H4 (cell line): ENCODE measurements at places on chromosomes 2 and 18. TPM values are rescaled to one million over a fixed set of nuclear protein-coding genes. Genes with fewer than 3 reads are reported as not detected.

DNA sequence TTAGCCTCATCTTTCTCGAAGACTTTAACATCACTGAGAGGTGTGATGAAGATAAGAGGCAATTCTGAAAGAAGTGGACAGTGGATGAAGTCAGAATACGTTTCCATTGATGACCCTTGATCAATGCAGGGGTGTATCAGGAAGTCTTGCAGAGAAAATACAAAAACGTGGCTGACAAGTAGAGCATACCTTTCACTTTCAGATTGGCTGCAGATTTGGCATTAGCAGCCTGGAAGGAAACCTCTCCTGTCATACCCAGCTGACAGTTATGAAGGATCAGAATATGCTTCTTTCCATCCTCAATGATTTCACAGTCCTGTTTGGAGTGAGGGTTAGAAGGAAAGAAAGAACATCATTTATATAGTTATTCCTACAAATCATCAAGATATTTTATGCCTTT lies 152.5 kb downstream of the PLEKHA3 start:
- DNase-seq, result no peak

DNA sequence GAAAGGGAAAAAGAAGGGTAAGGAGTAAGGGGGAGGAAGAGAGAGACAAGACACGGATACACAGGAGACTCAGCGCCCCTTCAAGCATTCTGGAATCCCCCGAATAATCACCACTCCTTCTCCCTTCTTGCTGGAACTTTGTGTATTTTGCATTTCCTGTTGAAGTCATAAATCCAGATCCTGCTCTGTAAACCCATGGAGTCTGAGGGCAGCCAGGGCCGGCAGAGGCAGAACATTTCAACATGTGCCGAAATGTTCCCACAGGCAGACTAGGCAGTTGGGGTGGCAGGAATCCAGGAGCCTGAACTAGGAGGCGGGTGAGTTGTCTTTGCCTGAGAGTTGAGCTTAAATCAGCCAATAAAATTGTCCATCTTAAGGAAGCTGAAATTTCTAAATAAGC lies 193.1 kb downstream of the SH3RF3 start:
- DNase-seq, result peak; percentile 89

DNA sequence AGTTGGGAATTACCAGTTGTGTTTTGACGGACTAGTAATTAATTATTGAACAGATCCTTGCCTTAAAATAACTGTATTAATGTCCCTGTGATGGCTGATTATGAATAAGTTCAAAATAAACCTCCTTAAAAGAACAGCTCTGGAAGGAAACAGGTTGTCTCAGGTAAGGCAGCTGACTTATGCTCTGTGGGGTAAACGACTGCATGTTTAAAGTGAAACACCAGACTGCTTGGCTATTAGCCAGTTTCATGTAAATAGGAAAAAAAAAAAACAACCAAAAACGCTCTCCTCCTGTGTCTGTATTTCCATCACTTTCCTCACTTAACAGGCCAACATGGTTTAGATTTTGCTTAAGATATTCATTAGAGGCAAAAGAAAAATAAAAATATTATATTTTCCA lies 243.6 kb downstream of the TMEM182 start:
- DNase-seq, result no peak

DNA sequence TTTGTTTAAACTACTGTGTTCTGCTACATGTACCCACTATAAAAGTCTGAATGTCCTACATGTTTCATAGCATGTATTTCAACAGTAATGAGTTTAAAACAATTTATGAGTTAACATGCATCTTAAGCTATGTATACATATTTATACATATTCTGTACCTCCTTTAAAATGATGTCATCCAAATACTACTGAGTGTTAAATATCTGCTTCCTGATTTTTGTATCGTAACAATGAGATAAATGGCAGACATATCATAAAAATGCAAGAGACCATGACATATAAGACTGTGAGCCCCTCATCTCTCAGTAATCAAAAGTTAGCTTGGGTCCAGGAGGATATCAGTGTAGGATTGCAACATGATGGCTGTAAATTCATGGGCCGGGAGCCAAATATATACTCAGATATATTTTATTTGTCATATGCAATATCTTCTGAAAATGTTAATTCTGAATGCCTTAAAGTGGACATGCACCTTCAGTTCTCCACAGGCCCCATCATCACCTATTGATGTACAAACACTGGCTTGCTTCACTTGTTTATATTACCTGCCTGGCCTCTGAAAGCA lies 3.6 kb downstream of the COL5A2 start:
- DNase-seq, result no peak

DNA sequence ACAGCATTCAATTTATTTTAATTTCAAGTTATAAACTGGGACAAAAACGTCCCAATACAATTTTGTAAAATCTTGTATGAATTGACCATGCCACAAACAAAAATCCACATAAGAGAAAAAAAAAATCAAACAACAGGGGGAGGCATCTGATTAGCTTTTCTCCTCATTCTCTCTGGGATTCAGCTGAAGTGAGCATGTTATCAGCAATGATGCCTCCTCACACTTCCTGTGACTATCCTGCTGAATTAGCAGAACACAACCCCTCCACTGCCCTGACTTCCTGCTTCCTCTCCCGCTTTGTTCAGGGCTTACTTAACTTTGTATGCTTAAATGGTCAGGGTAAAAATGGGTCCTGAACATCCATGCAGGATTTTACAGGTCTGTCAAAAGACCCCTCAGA lies 132.2 kb upstream of the ITGB6 start:
- DNase-seq, result no peak

The GKN1 gene
- total RNA-seq, result not detected in 2 replicates

DNA sequence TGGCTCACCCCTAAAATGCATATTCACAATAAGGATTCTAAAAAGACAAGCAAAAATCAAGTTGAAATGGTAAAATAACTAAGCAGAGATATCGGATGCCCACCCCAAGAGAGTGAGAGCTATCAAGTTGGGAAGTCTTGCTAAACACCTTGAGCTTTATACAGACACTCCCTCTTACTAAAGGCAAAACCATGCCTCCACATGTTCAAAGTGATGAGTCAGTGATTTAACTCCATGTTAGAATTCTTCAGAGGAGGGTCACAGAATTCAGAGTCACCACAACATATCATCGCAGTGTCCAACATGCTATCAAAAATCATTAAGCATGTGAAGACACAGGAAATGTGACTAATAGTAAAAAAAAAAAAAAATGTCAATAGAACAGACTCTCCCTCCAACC lies 20.6 kb upstream of the ST8SIA3 start:
- DNase-seq, result no peak

The TGFA gene
- 19.7 and 32.2 TPM in 2 replicates for total RNA-seq

DNA sequence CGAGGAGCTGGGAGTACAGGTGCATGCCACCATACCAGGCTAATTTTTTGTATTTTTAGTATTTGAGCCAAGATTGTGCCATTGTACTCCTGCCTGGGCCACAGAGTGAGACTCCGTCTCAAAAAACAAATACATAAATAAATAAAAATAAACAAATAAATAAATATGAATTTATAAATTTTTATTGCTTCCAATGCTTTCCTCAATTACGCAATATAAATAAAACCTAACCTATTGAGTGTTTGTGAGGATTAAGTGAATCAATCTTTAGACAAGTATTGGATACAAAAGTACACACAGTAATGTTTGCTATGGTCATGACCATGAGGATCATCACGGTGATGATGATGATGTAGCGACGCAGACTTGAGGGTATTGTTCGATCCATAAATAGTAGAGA lies 257.4 kb downstream of the ASXL3 start:
- DNase-seq, result no peak

DNA sequence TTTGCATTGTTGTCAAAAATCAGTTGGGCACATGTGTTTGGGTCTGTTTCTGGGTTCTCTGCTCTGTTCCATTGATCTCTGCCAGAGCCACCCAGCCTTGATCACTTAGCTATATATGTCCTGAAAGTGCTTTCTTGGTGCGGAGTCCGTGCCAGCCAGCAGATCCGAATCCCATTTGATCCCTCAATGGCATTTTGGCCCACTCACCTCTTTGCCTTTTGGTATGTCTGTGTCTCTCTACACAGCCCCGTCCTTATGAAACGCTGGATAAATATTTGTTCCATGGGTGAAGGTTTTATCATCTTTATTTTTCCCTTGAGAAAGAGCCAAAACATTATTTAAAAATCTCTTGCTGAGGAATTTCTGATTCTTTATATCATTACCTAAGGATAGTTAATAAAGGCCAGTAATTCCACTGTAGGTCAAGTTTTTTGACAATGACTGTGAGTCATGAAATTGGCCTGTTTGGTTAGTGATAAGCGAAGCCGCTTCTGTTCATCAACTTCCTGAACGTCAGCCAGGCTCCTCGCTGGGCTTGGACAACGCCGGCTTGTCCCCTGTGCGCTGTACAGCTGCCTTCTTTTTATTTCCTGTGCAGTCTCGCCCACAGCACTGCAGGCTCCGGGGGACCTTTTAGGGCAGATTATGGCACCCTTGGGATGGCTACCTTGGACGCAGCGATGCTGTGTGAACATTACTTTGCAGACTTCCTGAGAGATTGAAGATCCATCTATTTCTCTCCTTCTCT lies 24.9 kb downstream of the MTCL1 start:
- DNase-seq, result peak; percentile 67

GRCh38 chr2:152086231-152086630 lies 12.6 kb downstream of the CACNB4 start:
- no peak for DNase-seq

The RAB31 gene
- total RNA-seq, result 38.5 and 48.0 TPM in 2 replicates

DNA sequence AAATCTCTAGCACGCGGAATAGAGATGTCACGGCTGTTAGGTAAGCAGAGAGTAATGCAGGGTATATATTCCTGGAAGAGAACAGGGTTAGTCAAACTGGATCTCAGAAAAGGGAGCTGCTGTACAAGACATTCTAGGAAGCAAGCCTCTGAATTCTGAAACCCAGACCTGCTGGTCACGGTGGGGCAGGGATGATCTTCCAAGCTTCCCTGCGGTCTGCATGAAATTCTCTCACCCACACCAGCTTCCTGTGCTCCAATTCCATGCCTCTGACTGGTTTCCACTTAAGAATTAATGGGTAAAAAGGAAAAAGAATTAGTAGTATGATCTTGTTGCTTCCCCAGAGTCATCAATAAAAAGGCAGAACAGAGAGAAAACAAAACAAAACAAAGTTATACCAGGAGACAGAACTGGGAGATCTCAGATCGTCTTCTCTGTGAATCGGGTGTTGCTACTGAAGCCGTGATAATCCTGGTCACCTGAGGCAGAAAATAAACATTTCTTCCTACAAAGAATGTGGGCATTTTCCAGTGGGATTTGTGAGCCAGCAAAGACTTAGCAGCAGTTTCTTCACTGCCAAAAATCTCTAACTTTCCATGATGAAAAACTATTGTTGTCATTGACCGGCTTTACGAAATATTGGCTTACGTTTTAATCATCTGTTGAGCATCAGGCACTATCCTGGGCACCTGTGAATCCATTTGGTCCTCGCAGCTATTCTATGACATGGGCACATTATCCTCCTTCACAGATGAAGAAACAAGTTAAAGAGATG lies 5.3 kb upstream of the CYP27C1 start:
- peak; percentile 62 for DNase-seq

GRCh38 chr18:48616484-48617255 lies 77.8 kb downstream of the CTIF start:
- DNase-seq, result no peak

The DSG2 gene
- total RNA-seq, result 26.4 TPM in 2 replicates

DNA sequence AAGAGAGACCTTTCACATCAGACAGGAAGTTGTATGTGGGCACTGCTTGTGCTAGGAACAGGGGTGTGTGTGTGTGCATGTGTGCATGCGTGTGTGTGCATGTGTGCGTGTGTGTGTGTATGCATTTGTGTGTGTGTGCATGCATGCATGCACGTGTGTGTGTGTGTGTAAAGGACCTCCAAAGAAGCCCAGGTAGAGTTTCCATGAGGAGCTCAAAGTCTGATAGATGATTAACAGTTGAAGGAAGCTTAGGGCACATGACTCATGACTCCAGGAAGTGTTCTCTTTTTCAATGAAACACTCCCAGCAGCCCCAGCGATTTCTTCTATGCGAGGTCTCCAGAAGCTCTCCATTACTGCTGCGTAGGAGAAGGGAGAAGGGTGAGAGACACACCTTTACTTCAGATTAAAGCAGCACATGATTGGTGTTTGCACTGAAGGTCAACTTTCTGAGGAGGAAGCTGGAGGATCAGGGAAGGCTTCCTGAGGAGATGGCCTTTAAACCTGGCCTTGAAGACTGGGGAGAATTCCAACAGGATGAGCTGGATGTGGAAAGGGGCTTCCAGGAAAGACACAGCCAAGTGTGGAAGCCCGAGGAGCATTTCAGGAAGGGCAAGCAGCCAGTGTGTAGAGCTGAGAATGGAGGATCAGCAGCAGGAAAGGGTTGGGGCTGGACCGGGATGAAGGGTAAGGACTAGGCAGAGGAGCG lies 77.7 kb downstream of the SMAD4 start:
- no peak for DNase-seq

DNA sequence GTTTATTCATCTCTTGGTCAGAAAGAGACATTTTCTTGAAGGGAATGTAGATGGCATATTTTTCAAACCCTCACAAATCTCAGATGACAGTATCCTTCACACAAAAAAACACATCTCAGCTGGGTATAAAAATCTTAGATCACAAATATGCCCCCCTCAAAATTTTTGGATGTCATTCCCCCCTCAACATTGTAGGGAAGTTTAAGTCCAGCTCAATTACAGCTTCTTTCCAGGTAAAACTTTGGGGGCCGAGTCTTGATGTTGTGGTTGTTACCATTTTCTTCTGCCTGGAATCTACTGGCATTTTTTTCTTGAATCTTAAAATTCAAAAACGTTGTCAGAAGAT lies 46.1 kb downstream of the HDAC4 start:
- no peak for DNase-seq

DNA sequence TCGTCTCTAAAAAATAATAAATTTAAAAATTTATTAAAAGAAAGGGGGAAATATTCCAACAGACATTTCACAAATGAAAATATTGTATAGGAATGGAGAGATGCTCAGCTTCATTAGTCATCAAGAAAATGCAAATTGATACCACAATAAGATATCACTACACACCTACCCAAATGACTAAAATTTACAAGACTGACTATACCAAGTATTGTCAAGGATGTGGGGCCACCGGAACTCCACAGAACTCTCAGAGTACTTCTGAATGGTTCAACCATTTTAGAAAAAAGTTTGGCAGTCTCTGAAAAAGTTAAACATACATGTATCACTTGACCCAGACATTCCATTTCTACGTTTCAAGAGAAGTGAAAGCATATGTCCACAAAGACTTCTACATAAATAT lies 163.4 kb downstream of the EHBP1 start:
- no peak for DNase-seq

- no peak for DNase-seq
Measured at GRCh38 chr2:234422981-234423431, 73.9 kb downstream of the ARL4C start.

GRCh38 chr2:161709428-161709827 lies 85.2 kb downstream of the SLC4A10 start:
- DNase-seq, result no peak

- no peak for DNase-seq
Measured at GRCh38 chr18:63187791-63188460, 131.6 kb downstream of the BCL2 start.

GRCh38 chr2:37920570-37920969 lies 4.5 kb upstream of the RMDN2 start:
- no peak for DNase-seq

- no peak for DNase-seq
Measured at GRCh38 chr18:31738460-31739407, 21.9 kb downstream of the SLC25A52 start.

The MC5R gene
- total RNA-seq, result 0.10 TPM in 1 of 2 replicates, not detected in the other

- DNase-seq, result peak; percentile 63
Measured at GRCh38 chr18:11154368-11154989, 5.1 kb upstream of the PIEZO2 start.

The RNF103 gene
- total RNA-seq, result 9.0 and 9.4 TPM in 2 replicates

GRCh38 chr2:105417857-105418436 lies 19.1 kb upstream of the FHL2 start:
- DNase-seq, result peak; percentile 91
